ENCODE measurements at places on chromosomes 1 and 21. TPM values are rescaled to one million over a fixed set of nuclear protein-coding genes. Genes with fewer than 3 reads are reported as not detected.

- peaks cover 23% of the 10 kb centered on the region for H3K27me3 ChIP-seq
- H3K36me3 ChIP-seq = no peaks in the 10 kb centered on the region
- no peaks in the 10 kb centered on the region for H3K4me1 ChIP-seq
- no peak overlapping the region for H3K4me3 ChIP-seq
- DNase-seq = no peak
Measured at GRCh38 chr21:44653656-44654575, 543 bp downstream of the KRTAP12-4 start.

DNA sequence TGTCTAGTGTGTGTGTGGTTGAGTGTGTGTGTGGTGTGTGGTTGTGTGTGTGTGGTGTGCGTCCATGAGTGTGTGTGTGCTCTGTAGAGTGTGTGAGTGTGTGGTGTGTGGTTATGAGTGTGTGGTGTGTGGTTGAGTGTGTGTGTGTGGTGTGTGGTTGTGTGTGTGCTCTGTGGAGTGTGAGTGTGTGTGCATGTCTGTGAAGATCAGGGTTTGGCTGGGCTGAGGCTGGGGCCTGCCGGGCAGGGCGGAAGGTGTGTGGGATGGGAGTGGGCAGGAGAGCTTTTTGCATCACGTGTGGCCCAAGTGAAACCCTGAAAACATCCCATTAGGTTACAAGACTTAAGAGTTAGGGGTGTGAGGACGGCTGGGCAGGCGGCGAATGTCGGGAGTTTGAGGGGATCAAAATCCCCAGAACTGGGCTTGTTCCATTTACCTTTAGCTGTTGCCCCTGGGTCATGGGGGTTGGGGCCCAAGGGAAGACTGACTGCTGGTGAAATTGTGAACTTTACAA, 2.9 kb upstream of the FCMR start:
- no peak overlapping the region for H3K4me3 ChIP-seq
- H3K27me3 ChIP-seq = peaks cover 2% of the 10 kb centered on the region
- DNase-seq = no peak
- H3K36me3 ChIP-seq = no peaks in the 10 kb centered on the region
- peaks cover 18% of the 10 kb centered on the region for H3K4me1 ChIP-seq
- no peak overlapping the region for H3K27ac ChIP-seq

DNA sequence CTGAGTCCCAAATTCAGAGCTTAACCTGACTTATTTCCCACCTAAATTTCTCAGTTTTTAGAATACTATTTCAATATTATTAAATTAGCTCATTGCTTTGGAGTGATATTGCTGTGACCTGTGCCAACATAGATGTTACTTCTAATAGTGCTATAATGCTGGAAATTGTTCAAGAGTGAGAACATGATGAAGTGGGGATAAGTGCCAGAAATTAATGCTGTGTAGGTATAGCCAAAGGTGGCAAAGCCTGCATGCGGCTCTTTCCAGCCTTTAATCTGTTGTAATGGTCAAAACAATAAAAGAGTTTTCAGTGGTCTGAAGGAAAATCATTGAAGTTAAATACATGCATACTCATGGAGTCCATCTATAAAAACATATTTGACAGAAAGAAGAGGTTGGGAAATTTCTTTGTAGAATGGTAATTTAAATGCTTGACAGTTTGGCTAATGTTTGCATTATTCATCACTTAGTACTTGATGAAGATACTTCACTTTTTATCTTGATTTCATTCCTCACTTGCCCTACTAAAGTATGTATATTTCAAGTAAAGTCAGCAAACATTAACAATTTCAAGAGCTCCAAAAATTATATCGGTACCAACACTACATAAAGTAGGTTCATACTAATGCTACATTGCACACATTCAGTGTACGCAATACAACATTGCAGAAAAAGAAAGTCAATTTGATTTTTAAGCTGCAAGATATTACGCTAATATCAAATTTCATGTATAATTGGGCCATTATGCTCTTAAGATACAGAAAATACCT, 82.1 kb downstream of the OLFM3 start:
- H3K4me1 ChIP-seq = no peaks in the 10 kb centered on the region
- no peaks in the 10 kb centered on the region for H3K27me3 ChIP-seq
- H3K4me3 ChIP-seq = no peak overlapping the region

DNA sequence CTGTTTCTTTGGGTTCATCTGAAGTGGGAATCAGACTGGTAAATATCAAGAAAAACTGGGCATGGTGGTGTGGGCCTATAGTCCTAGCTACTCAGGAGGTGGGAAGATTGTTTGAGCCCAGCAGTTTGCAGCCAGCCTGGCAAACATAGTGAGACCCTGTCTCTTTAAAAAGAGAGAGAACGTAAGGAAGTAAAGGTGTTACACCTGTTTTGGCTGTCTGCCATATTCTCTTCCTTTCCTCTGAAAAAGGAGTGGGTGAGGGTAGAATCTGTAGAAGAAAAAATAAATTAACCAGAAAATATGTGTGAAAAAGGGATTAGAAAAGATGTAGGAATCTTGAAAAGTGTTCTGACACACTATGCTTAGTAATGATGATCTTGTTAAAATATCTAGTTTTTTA, 20.0 kb downstream of the AHCYL1 start:
- peak overlapping the region; percentile 90 for H3K27ac ChIP-seq
- H3K36me3 ChIP-seq = peaks cover 6% of the 10 kb centered on the region
- H3K4me1 ChIP-seq = peaks cover 59% of the 10 kb centered on the region

GRCh38 chr21:31873696-31874599, 1.1 kb downstream of the HUNK start:
- no peak for DNase-seq
- H3K36me3 ChIP-seq = no peaks in the 10 kb centered on the region
- H3K4me3 ChIP-seq = no peak overlapping the region

DNA sequence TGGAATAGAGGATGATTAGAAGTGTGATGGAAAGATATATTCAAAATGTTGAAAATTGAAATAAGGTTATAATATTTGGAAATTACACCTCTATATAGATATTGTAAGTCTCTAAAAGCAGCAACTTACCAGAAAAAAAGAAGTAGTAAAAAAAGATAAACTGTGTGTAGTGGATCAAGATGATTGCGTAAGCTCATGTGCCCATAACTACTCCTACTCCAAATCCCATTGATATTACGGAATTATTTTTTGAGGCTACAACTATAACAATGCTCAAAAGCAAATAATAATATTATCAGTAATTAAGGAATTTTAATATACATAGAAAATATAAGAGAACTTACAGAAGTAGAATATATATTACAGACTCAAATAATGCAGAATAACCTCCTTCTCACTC, 33.6 kb downstream of the CATSPERE start:
- H3K36me3 ChIP-seq = no peaks in the 10 kb centered on the region
- H3K4me1 ChIP-seq = no peaks in the 10 kb centered on the region
- no peak overlapping the region for H3K27ac ChIP-seq
- H3K4me3 ChIP-seq = no peak overlapping the region
- H3K27me3 ChIP-seq = no peaks in the 10 kb centered on the region

DNA sequence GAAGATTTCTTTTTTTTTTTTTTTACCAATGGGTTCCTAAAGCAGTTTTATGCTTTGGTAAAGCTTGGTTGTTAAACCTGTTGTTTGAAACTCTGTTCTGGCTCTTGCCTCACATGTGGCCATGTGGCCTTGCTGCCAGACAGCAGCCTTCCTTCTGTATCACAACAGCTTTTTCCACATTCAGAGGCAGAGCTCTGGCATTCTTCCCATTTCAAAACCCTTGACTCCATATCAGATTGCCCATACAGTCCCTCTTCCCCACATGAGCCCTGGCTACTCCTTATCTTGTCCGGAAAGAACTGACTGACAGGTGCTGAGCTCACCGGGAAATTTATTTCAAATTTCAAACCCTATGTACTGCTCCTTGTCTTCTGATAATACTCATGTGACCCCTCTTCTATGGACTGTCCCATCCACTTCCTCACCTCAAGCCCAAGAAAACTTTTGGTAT, 38.5 kb upstream of the LAX1 start:
- peak overlapping the region; percentile 63 for H3K27ac ChIP-seq
- H3K36me3 ChIP-seq = peaks cover 64% of the 10 kb centered on the region
- H3K4me1 ChIP-seq = no peaks in the 10 kb centered on the region
- H3K27me3 ChIP-seq = peaks cover 17% of the 10 kb centered on the region
- H3K4me3 ChIP-seq = peak overlapping the region; percentile 21

GRCh38 chr1:169102567-169102966, 3.9 kb upstream of the ATP1B1 start:
- peaks cover under 1% of the 10 kb centered on the region for H3K4me1 ChIP-seq
- peak overlapping the region; percentile 24 for H3K4me3 ChIP-seq
- peaks cover 10% of the 10 kb centered on the region for H3K27me3 ChIP-seq

Gene PTGS2
- 168 TPM for total RNA-seq

Gene ZNF670
- total RNA-seq = 1.1 TPM

Gene SAMD11
- 26.5 TPM for total RNA-seq

Gene ELK4
- 32.2 TPM for total RNA-seq

Gene SAMSN1
- not detected for total RNA-seq

Gene EGLN1
- 25.9 TPM for total RNA-seq
